Hypothalamus (tissue), 51 donors: ENCODE measurements at places on chromosomes 6 and 20.

- DNase-seq, result no peak
Measured at GRCh38 chr6:79250107-79250514, 15.6 kb upstream of the HMGN3 start.

DNA sequence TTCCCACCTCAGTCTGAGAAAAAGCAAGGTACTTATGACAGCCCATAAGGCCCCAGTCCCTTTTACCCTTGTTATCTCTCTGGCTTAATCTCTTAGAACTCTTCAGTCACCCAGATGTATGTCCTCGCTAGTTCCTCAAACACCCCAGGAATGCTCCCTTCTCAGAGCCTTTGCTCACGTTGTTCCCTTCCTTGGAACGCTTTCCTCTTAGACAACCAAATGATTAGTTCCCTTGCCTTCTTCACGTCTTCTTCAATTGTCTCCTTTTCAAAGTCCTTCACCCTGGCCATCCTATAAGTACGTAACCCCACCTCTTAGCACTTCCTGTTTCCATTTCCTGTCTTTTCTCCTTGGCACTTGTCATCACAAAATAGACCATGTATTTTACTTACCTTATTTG, 1.1 kb upstream of the APOBEC2 start:
- no peak for DNase-seq

- no peak for DNase-seq
Measured at GRCh38 chr6:137677709-137678108, 183.5 kb upstream of the OLIG3 start.

- DNase-seq, result no peak
Measured at GRCh38 chr6:168709390-168709789, 268.4 kb downstream of the SMOC2 start.

- DNase-seq, result no peak
Measured at GRCh38 chr20:38434301-38434741, 807 bp downstream of the SNHG17 start.

GRCh38 chr6:119022796-119023195, 55.7 kb downstream of the FAM184A start:
- DNase-seq, result no peak

GRCh38 chr20:4713401-4713800, 8.3 kb upstream of the PRND start:
- DNase-seq, result no peak

GRCh38 chr6:87333591-87334181, 4.6 kb upstream of the GJB7 start:
- no peak for DNase-seq

DNA sequence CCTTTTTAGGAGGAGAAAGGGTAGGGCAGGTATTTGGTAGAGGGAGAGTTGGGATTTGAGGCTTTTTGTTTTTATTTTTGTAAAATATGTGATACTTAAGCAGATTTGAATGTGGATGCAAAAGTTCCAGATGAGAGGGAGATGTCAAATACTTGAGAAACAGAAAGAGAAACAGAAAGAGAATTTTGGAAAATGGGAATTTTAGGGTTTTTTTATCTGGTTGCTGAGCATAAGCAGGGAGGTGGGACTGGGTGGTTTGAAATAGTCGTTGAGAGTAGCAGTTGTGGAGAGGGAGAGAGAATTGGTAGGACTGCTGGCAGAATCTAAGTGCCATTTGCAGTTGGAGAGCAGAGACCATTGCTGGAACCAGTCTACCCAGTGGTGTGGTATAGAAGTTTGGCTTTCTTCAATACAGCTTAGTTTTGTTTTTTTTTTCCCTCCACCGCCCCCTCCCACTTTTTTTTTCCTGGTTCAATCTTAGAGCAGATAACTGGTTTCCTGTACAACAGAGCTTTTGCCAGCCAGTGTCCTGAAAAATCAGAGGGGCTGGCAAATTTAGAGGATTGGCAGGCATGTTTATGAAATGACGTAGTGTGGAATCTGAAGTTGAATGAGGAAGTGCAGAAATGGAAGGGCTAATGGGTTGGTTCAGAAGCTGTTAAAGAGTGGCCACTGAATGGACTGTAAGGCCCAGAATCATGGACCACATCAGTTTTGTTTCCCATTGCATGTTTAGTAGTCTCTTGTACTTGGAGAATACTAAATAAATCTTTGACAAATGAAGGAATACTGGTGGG, 68.7 kb downstream of the ATRN start:
- DNase-seq, result no peak

DNA sequence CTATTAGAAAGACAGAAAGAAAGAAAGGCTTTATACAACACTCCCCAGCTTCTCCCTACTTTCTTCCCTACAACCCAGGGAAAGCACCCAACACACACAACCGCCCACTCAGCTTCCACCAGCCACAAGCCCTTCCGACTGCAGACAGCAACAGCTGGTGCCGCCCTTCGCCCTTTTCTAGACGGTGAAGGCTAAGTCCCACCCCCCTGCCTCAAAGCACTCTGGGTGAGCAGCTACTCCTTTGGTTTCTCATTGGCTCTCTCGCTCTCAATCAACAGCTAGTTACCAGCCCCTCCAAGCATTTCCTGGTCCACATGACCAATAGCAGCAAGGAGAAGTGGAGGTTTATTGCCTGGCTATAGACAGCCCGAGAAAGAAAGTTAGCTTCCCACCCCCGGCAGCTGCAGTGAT, 230.1 kb upstream of the MOCS1 start:
- DNase-seq, result peak; percentile 5

DNA sequence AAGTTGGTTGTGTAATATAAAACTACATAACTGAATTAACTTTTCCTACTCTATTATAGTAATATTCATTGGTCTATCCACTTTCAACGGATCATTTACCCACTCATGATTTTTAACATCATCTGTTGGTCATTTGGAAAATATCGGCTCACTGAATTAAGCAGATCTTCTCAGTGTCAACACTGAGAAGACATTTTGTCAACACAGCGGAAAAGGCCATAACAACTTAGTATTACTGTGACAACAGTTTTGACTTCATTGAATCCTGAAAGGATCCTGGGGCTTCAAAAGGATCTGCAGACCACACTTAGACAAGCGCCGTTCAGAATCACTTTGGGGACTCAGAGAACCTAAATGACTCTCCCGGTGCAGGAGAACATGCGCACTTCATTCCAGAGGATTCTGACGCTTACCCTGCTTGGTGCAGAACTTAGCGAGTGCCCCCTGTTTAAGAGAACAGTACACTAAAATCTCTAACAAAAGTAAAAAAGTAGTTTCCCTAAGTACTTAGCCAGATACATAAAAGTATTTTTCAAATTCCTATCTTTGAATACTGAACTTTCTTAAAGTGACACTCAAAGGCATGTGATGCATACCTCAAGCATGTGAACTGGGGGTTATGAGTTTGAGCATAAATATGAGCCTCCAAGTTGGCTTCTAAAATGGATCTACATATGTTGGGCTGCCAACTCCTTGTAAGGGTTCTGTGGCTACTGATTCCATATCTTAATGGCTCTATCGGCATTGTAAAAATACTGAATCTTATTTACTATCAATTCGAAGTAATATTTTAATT, 4.0 kb downstream of the ZBTB2 start:
- DNase-seq, result no peak

DNA sequence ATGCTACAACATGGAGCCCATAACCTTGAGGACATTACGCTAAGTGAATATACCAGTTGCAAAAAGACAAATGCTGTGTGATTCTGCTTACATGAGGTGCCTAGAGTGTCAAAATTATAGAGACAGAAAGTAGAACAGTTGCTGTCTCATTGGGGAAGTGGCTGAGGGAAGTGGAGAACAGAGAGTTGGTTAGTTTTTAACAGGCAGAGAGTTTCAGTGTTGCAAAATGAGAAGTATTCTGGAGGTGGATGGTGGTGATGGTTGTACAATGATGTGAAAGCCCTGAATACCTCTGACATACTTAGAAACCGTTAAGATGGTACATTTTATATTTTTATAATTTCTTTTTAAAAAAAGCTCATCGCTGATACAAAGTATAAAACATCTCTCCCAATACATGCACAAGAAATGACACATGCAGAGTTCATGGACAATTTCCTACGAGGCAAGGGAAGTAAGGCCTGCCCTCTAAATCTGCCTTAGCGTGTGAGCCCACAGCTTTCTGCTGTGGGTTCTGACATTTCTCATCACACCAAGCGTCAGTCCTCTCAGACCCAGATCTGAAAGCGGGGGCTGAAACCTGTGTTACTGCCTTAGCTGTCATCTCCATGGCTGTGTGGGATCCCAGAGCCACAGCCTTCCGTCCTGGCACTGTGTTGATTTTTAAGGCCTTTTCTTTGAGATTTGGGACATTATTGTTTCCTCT, 126.0 kb downstream of the RNASET2 start:
- no peak for DNase-seq

- no peak for DNase-seq
Measured at GRCh38 chr20:57592263-57593092, 27.7 kb downstream of the ZBP1 start.

GRCh38 chr6:136962661-136963060, 40.6 kb downstream of the SLC35D3 start:
- DNase-seq, result no peak

- no peak for DNase-seq
Measured at GRCh38 chr6:30687659-30688431, 1.4 kb upstream of the PPP1R18 start.
